ENCODE measurements at places on chromosomes 7 and 10.

DNA sequence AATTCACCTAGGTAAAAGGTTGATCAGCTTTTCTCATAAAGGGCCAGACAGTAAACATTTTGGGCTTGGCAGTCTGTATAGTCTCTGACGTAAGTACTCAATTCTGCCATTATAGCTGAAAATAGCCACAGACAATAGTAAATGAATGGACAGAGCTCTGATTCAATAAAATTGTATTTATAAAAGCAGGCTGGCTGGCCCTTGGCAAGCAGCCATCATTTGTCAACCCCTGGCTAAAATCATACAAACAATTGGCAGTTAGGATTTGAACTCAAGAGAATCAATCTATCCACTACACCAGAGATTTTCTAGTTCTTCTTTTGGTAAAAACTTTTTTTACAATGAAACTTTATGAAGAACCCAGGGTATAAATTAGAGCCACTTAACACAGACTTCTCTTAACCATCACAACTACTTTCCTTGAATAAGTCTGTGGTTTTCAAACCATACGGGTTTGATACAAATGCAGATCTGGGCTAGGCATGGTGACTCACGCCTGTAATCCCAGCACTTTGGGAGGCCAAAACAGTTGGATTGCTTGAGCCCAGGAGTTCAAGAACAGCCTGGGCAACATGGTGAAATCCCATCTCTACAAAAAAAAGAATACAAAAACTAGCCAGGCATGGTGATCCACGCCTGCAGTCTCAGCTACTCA is 124.5 kb downstream of the SLC16A9 start:
- DNase-seq: no peak

- DNase-seq: no peak
Observed at GRCh38 chr7:132407764-132408163, 168.5 kb downstream of the PLXNA4 start.

DNA sequence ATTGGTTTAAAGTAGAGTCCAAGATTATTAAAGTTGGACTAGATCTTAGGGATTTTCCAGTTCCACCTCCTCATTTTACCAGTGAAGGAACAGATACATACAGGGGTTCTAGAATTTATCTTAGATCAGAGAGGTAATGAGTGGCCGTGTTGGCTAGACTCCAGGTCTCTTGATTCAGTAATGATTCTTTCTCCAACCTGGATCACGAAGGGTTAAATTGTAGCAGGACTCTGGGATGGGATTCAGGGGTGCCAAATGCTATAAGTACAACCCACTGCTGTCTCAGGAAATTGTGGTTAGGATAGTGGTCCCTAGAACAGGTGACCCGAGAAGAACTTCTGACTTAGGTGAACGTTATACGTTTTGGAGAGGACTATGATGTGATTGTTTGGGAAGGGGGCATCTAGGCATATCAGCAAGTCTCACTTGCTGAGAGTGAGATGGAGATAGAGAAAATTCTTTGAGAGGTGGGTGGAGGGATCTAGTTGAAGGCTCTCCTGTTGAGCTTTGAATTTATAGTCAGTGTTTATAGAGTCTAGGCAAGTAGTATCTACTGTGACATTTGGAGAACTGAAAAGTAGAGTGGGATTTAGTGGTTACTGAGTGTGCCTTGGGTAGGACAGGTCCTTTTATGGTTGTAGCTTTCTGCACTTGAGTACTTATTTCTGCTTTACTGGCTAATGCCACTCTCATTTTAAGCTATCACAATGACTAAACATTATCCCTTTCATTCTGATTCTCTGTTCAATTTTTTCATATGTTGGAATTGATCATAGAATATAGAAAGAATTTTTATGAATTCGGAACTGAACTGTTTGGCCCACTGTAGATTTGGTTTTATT is 58.3 kb downstream of the ST7 start:
- DNase-seq: no peak

GRCh38 chr7:32204361-32205018 is 134.3 kb upstream of the PDE1C start:
- peak; percentile 84 for DNase-seq

DNA sequence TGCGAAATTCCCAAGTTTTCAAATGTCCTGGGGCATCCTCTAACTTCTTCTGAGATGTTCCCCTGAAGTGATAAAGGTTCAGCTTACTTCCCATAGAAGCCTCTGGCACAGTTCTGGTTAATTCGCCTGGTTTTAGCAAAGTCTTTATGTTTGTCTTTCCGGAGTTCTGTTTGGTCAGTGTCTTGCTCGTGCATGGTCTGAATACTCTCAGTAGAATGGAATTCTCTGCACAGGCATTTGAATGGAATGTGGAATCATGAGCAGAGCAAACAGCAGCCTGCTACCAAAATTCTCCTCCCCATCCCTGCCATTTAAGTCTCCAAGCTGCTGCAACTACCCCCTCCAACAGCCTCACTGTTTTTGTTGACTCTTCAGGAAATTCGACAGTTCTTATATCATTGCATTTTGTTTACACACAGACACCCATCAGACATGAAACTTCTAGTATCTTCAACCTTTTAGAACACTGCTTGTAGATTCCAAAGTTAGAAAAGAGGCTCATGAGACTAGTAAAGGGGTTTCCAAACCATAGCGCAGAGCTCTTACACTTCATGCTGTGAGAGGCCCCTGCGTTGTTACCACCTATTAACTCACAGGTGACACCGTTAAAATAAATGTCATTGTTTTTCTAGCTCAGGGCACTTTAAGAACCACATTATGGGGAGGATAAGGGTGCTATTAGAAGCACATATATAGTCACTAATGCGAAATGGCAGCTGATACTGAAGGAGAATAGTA is 129.7 kb downstream of the PLCE1 start:
- peak; percentile 4 for DNase-seq
